ENCODE measurements at places on chromosomes 4 and X.

GRCh38 chr4:110611968-110612447 is 10.9 kb downstream of the PITX2 start:
- no peak for DNase-seq

DNA sequence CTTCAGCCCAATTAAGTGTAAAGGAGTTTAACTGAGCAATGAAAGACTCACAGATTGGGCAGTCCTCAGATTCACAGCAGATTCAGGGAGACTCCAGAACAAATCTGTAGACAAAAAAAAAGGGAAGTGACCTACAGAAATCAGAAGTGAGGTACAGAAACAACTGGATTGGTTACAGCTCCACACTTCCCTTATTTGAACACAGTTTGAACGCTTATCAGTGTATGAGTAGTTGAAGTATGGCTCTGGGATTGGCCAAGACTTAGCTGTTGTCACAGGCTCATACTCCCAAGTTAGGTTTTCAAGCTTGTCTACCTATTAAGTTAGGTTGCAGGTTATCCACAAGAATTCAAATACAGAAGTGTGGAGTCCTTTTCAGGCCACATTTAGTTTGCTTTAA is 112.4 kb upstream of the ELOVL6 start:
- no peak for DNase-seq

DNA sequence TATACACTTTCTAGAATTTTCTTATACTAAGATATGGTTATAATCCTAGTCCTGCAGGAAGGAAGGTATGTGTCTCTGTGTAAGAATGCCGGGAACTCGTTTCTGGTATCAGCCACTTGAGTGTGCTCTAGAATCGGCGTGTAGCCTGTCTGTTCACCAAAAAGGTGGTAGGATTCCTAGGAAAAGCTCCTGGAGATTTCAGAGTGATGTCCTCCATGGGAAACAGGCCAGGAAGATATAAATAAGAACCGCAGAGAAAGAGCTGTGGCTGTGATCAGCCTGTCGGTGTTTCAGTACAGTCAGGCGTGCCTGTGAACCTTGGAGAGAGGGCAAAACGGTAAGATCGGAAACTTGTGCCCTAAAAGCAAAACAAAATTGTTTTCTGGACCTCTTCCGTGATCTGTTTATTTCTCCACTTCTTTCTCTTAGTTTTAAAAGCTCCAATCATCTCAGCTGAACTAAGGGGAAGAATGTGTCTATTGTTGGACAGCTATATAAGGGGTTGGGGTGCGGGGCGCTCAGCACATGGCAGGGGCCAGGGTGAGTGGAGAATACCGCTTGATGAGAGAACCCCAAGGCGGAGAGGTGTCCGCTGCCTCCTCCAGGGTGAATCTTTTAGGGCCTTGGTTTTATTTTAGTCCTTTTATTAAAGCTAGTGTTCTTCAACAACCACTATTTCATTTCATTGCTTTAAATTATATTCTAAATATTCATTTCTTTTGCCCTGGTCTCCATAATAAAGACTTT is 303.8 kb upstream of the TENM3 start:
- no peak for DNase-seq

GRCh38 chr4:139921429-139922184 is 232.4 kb downstream of the MAML3 start:
- DNase-seq = no peak

- no peak for DNase-seq
These were observed 7.1 kb downstream of the PASD1 start for GRCh38 chrX:151570561-151570960.

- no peak for DNase-seq
These were observed 112.4 kb upstream of the LSM6 start for GRCh38 chr4:146063143-146063542.

GRCh38 chr4:94722270-94722669 is 35.5 kb upstream of the BMPR1B start:
- DNase-seq = no peak

DNA sequence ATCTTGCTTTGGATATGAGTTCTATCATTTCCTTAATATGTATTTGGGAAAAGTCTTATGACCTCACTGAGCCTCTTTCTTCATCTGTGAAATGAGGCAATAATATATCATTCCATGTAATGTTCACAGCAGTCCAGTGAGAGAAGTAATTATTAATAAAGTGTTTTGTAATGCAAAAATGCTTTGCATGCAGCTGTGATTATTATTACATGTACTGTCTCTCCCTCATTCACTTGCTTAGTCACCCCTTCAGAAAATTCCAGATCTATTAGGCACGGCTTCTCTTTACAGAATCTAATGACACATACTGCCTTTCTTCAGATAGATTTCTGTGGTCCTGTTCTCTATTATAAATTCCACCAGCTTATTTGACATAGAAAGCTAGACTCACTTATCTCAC is 53.5 kb upstream of the FGF13 start:
- no peak for DNase-seq

- no peak for DNase-seq
These were observed 51.4 kb downstream of the STIM2 start for GRCh38 chr4:26912069-26912468.

DNA sequence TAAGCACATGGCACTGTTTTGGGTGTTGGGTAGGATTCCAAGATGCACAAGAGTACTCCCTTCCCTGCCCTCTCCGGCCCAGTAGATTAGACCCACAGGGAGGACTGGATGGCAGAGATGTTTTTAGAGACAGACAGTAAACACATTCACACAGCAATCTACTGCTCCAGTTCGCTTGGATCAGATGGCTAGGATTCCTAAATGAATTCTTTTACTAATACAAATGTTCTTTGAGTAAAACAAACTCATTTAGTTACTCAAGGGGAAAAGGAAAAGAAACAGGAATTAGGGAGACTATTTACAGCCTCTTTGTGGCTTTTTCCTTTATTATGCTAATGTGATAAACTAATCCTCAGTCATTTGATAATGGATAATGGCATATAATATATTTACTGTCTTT is 5.9 kb downstream of the SNX25 start:
- no peak for DNase-seq

Data from stimulated activated CD8-positive, alpha-beta memory T cell treated with anti-CD3 and anti-CD28 coated beads, Interleukin-15, amount 100 ng/mL, for 24 hours (primary cell).